Activated T-cell treated with anti-CD3 and anti-CD28 coated beads, Interleukin-2, amount 50 U/mL, for 72 hours (primary cell): ENCODE measurements at places on chromosomes 6 and 20. TPM values are rescaled to one million over a fixed set of nuclear protein-coding genes. Genes with fewer than 3 reads are reported as not detected.
A peak's percentile ranks its signal among the peaks of the same experiment; 100 is the strongest.

- no peaks in the 10 kb centered on the region for H3K27me3 ChIP-seq
- DNase-seq, result no peak
- no peak overlapping the region for H3K4me3 ChIP-seq
- H3K36me3 ChIP-seq, result peaks cover 18% of the 10 kb centered on the region
Measured at GRCh38 chr6:158768436-158768835, 50.7 kb downstream of the EZR start.

- H3K27me3 ChIP-seq, result no peaks in the 10 kb centered on the region
- no peaks in the 10 kb centered on the region for H3K36me3 ChIP-seq
- DNase-seq, result no peak
- H3K4me3 ChIP-seq, result no peak overlapping the region
Measured at GRCh38 chr20:37833221-37833896, 69.6 kb upstream of the VSTM2L start.

DNA sequence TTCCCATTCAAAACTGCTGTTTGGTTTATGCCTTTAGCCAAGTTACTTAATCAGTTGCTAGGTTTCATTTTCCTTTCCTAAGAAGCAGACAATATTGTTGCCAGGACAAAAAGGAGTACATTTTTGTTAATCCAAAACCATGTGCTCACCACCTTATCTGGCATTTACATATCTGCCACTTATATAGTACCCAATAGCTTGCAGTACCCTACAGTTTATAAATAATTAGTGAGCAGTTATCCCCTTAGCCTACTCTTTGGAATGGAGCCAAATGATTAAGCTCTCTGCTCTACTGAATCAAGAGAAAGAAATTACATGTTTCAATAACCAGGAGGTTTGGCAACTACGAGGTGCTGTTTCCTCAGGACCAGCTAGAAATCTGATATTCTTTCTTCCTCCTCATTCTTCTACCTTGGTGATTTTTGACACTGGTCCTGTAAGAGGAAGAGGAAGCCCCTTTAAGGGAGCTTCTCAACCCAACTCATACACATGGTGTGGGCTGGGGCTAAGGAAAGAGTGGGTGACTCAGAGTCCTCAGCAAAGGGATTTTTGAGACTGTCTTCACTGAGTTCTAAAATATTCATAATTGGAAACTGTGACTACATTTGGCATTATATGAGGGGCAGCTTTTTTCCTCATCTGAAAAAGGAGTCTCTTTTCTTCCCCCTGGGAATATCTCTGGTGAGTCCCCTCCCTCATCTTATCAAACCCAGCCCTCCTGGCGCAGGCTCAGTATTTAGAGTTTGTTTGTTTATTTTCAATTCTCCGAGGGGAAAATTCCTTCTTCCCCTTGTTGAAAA is 1.5 kb downstream of the ZNFX1 start:
- no peaks in the 10 kb centered on the region for H3K27me3 ChIP-seq
- H3K36me3 ChIP-seq, result peaks cover 70% of the 10 kb centered on the region
- H3K27ac ChIP-seq, result peak overlapping the region; percentile 100
- peak; percentile 64 for DNase-seq

DNA sequence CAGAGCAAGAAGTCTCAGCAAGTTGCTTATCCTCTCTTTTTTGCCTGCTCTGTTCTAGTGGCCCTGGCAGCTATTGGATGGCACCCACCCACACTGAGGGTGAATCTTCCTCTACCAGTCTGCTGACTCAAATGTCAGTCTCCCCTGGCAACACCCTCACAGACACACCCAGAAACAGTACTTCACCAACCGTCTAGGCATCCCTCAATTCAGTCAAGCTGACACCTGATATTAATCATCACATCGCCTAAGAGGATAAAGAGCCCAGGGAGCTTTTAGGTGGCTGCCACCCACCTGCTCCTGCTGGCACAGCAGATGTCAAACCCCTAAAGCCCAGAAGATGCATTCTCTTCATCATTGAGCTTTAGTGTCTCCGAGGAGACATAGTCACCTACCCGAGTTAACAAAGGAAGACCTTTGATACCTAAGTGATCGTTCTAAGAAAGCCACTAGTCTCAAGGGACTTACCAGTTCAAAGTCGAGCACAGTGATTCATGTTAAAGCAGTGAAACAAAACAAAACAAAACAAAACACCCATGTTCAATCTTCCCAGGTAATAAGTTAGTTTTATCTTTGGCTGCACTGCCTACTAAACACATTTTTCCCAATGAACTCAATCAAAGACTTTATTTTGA is 97.7 kb upstream of the KCNQ5 start:
- DNase-seq, result no peak
- no peak overlapping the region for H3K4me3 ChIP-seq
- no peaks in the 10 kb centered on the region for H3K27me3 ChIP-seq

- no peak overlapping the region for H3K27ac ChIP-seq
- H3K4me1 ChIP-seq, result no peaks in the 10 kb centered on the region
- H3K36me3 ChIP-seq, result peaks cover 2% of the 10 kb centered on the region
- no peak for DNase-seq
Measured at GRCh38 chr6:45979311-45979710, 36.3 kb downstream of the CLIC5 start.

RAET1G gene
- not detected for total RNA-seq

PSMB9 gene
- 299 TPM for total RNA-seq

STX11 gene
- total RNA-seq, result 36.0 TPM
